BJ (cell line): ENCODE measurements at places on chromosomes 16 and 17. TPM values are rescaled to one million over a fixed set of nuclear protein-coding genes. Genes with fewer than 3 reads are reported as not detected.

DNA sequence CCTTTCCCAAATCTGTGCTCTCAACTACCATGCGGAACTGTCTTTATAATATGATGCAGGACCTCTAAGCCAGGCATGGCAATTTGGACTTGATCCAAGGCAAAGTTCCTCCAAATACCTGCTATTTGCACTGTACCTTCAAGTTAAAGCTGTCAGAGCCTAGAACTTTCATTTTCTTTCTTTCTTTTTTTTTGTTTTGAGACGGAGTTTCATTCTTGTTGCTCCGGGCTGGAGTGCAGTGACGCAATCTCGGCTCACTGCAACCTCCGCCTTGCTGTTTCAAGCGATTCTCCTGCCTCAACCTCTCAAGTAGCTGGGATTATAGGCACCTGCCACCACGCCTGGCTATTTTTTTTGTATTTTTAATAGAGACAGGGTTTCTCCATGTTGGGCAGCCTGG lies 51.7 kb downstream of the ARHGAP27 start:
- no peak for DNase-seq

GRCh38 chr16:89402962-89403361 lies 87.4 kb downstream of the ANKRD11 start:
- no peak for DNase-seq

RTN4RL1 gene
- polyA plus RNA-seq = 0.16 and 0.32 TPM in 2 replicates

C1QTNF8 gene
- not detected in 2 replicates for polyA plus RNA-seq

RNF222 gene
- polyA plus RNA-seq = not detected in 2 replicates
